Endothelial cell (in vitro differentiated cells): ENCODE measurements at places on chromosomes 16 and 17.

DNA sequence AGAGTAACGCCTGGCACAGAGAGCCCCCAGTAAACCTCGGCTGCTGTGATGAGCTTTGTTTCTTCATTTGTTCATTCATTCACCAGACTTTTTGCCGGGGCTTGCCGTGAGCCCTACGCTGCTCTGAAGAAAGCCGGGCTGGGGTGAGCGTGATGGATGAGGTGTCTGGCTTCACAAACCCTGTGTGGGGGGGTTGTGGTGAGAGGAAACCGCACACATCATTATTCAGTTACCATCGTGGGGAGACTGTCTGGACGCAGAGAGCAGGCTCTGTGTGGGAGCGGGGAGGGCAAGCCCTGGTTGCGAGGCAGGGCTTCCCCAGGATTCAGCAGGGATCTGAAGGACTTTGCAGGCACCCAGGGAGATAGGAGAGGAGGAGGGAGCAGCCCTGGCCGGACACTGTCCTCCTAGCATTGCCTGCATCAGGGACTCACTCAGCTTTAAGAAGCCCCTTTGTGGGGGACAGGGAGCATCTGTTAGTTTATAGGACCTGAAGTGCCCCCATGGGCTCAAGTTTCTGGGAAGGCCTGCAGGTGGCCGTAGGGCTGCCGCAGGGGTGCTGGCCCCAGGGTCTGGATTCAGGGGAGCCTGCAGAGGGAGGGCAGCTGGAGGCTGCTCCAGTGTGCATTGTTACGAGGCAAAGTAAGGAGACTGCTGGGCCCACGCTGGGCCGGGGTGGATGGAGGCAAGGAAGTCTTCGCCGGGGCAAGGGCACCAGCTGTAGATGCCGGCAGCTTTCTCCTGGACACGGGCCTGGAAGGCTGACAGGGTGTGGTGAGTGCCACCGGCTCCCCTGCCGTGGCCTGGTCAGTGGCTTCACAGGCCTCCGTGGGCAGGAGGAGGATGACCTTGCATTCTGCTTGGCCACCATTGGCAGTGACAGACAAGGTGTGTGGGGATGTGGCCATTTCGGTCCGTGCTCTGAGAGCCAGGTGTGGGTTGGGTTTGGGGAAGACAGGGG, 334.5 kb downstream of the SEC14L1 start:
- H3K27ac ChIP-seq, result peak overlapping the region; percentile 48
- H3K27me3 ChIP-seq, result peaks cover 19% of the 10 kb centered on the region
- peak overlapping the region; percentile 11 for H3K4me3 ChIP-seq
- DNase-seq, result no peak
- peaks cover 96% of the 10 kb centered on the region for H3K4me1 ChIP-seq
- H3K36me3 ChIP-seq, result peaks cover 15% of the 10 kb centered on the region

GRCh38 chr17:49832840-49833599, 14.8 kb downstream of the TAC4 start:
- peak overlapping the region; percentile 17 for H3K4me3 ChIP-seq
- peak overlapping the region; percentile 97 for H3K27ac ChIP-seq
- peaks cover 11% of the 10 kb centered on the region for H3K27me3 ChIP-seq

DNA sequence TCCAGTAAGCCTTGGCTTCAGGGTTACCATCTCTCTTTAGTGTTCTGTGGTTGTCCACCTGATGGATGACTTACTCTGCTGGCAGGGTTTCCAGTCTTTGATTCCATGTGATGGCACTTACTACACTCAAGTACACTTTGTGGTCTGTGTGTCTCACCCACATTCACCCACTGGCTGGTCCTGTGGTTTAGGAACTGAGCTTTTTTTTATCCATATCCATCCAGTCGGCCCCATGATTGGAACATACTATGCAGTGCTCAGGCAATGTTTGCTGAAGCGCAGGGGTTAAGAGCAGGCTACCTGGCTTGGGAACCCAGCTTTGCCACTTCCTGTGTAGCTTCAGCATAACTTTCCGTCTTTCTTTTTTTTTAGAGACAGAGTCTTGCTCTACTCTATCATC, 2.8 kb upstream of the FUS start:
- H3K27me3 ChIP-seq, result peaks cover 15% of the 10 kb centered on the region
- H3K36me3 ChIP-seq, result peaks cover 9% of the 10 kb centered on the region
- no peak overlapping the region for H3K4me3 ChIP-seq

GRCh38 chr16:51762081-51762996, 611.3 kb upstream of the SALL1 start:
- peak; percentile 89 for DNase-seq
- H3K27me3 ChIP-seq, result no peaks in the 10 kb centered on the region
- peak overlapping the region; percentile 25 for H3K27ac ChIP-seq
- no peaks in the 10 kb centered on the region for H3K36me3 ChIP-seq
- H3K4me3 ChIP-seq, result no peak overlapping the region

DNA sequence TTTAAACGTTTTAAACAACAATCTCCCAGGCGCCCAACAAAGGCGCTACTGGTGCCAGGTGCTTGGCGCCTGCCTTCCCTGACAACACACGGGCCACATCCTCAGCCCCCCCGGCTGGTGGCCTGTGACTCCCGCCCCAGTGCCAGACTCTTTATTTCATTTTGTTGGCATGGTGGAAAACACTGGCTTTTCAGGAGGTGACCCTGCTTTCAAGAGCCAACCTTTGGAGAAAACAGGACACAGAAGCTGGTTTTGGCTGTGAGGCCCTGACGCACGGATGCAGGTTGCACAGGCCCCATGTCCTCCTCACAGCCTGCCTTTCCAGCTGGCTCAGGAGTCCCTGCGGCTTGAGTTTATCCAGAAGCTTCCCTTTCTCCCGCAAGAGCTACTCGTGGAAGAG, 100.0 kb downstream of the METRNL start:
- H3K36me3 ChIP-seq, result no peaks in the 10 kb centered on the region
- no peak overlapping the region for H3K27ac ChIP-seq
- no peak for DNase-seq
- no peaks in the 10 kb centered on the region for H3K4me1 ChIP-seq
- no peak overlapping the region for H3K4me3 ChIP-seq

- no peaks in the 10 kb centered on the region for H3K36me3 ChIP-seq
- peaks cover 40% of the 10 kb centered on the region for H3K4me1 ChIP-seq
- no peak for DNase-seq
- peak overlapping the region; percentile 89 for H3K27ac ChIP-seq
- peaks cover 2% of the 10 kb centered on the region for H3K27me3 ChIP-seq
These were observed 142.5 kb downstream of the PARN start for GRCh38 chr16:14487579-14487978.

- DNase-seq, result peak; percentile 44
- peak overlapping the region; percentile 96 for H3K4me3 ChIP-seq
- no peaks in the 10 kb centered on the region for H3K27me3 ChIP-seq
- peaks cover 31% of the 10 kb centered on the region for H3K4me1 ChIP-seq
- H3K36me3 ChIP-seq, result no peaks in the 10 kb centered on the region
- H3K27ac ChIP-seq, result peak overlapping the region; percentile 67
These were observed 677 bp downstream of the SNTB2 start for GRCh38 chr16:69187446-69188235.

GRCh38 chr16:82229800-82230619, 60.0 kb upstream of the MPHOSPH6 start:
- DNase-seq, result peak; percentile 88
- H3K4me3 ChIP-seq, result no peak overlapping the region
- peaks cover 3% of the 10 kb centered on the region for H3K4me1 ChIP-seq
- no peaks in the 10 kb centered on the region for H3K27me3 ChIP-seq
- H3K36me3 ChIP-seq, result no peaks in the 10 kb centered on the region
- H3K27ac ChIP-seq, result no peak overlapping the region

GRCh38 chr17:80695979-80696378, 151.3 kb downstream of the RPTOR start:
- H3K4me1 ChIP-seq, result peaks cover 51% of the 10 kb centered on the region
- H3K27me3 ChIP-seq, result peaks cover 4% of the 10 kb centered on the region
- H3K27ac ChIP-seq, result no peak overlapping the region

DNA sequence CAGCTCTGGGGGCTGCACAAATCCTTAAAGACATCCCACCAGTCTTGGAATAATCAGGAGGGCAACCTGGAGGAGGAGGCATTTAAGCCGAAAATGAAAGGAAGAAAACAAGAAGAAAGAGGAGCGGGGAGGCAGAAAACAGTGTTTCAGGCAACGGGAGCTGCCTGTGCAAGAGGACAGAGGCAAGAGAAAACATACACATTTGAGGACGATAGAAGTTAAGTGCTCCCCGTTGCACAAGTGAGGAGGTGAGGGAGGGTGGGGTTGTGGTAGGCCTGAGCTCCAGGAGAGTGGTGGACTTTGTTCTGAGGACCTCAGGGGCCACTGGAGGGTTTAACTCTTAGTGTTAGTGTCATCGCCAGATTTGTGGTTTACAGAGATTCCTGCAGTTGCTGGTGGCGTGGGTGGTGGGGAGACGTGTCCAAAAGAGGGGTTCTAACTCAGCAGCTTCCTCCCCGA, 27.6 kb upstream of the CIBAR2 start:
- H3K4me1 ChIP-seq, result peaks cover 46% of the 10 kb centered on the region
- H3K4me3 ChIP-seq, result no peak overlapping the region
- DNase-seq, result no peak

GRCh38 chr16:51155199-51155607, 4.1 kb upstream of the SALL1 start:
- peaks cover 34% of the 10 kb centered on the region for H3K4me1 ChIP-seq
- peak overlapping the region; percentile 50 for H3K4me3 ChIP-seq
- DNase-seq, result peak; percentile 15
- no peaks in the 10 kb centered on the region for H3K36me3 ChIP-seq
- no peak overlapping the region for H3K27ac ChIP-seq

DNA sequence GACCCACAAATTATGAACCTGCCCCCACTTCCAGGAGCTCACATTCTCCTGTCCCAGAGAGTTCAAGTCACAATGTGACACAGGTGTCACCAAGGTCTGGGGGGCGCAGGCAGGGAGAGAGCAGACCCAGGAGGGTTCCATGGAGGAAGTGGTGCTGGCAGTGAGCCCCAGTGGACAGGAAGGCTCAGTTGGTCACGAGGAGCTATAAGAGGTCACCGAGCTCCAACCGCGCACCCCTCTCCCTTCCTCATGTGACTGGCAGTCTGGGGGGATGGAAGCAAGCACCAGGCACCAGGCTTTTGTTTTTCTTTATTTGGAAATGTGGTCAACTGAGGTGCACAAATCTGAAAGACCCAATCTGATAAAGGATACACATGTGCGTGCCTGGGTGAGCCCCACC, 2.5 kb downstream of the ITGAD start:
- DNase-seq, result no peak
- no peaks in the 10 kb centered on the region for H3K4me1 ChIP-seq
- no peak overlapping the region for H3K27ac ChIP-seq
- peaks cover 2% of the 10 kb centered on the region for H3K27me3 ChIP-seq
- H3K4me3 ChIP-seq, result no peak overlapping the region

GRCh38 chr17:65627891-65628643, 66.6 kb upstream of the AXIN2 start:
- H3K4me3 ChIP-seq, result no peak overlapping the region
- H3K27ac ChIP-seq, result no peak overlapping the region
- peaks cover 3% of the 10 kb centered on the region for H3K27me3 ChIP-seq
- no peak for DNase-seq

DNA sequence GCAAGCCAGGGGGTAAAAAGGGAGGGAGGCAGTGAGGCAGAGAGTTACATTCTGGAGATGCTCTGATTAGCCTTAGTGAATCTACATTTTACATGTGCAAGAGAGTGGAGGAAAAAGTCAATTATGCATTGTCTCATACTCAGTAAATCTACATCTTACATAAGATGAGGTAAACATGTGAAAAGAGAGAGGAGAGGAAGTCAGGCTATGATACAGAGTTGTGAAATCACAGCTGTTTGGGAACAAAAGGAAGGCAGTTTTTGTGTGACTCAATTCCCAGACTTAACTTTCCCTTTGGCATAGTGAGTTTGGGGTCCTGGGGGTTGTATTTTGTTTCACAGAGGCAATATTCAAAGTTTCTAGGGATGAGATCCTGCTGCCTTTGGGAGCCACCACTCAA, 67.8 kb downstream of the GP2 start:
- peaks cover 10% of the 10 kb centered on the region for H3K4me1 ChIP-seq
- H3K27me3 ChIP-seq, result no peaks in the 10 kb centered on the region
- H3K27ac ChIP-seq, result no peak overlapping the region

- H3K27ac ChIP-seq, result no peak overlapping the region
- no peaks in the 10 kb centered on the region for H3K27me3 ChIP-seq
- no peaks in the 10 kb centered on the region for H3K36me3 ChIP-seq
- DNase-seq, result no peak
These were observed 249.2 kb downstream of the HAPSTR1 start for GRCh38 chr16:9340526-9341256.

DNA sequence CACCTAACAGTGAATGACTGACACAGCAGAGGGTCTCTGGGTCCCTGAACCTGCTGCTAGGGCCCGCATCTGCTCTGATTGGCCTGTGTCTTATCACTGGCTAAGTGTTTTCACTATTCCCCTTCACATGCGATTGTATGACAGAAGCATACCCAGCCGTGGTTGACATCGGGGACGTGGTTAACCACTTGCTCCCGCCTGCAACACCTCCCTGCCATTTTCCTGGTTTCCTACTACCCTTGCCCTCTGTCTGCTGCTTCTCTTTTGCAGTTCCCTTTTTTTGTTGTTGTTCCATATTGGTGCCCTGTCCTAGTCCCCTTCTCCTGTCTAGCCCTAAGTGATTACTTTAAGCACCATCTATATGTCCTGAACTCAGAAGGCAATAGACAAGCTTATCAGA, 177.0 kb downstream of the RGS9 start:
- H3K36me3 ChIP-seq, result no peaks in the 10 kb centered on the region
- H3K4me1 ChIP-seq, result peaks cover 6% of the 10 kb centered on the region

DNA sequence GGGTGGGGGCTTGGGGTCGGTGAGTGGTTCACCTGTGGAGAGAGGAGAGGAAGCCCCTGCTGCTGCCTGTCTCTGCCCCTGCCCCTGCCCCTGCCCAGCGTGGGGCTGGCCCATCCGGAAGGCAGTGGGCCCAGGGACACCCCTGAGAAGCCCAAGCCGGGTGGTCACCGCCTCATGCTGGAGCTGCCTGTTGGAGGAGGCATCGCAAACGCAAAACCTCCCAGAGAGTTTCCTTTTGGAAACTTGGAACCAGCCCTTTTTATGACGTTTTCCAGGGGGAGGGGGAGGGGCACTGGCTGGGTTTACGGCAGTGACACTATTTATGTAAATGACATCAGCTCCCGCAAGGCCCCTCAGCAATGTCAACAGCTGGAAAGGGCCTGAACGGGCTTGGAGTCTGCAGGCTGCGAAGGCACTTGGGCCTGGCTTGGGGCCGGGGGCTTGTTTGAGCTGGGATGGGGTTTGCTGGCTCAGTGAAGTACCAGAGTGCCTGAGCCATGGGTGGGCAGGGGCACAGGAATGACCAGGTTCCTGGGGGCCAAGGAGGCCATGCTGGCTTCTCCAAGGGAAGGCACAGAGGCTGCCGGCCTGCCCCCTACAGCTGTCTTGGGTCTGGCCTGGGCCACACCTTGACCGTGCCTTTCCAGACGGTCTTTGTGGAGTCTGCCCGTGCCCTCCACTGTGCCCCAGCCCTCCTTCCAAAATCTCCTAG, 219.5 kb downstream of the NTN1 start:
- H3K4me3 ChIP-seq, result no peak overlapping the region
- H3K27ac ChIP-seq, result no peak overlapping the region
- peaks cover 12% of the 10 kb centered on the region for H3K27me3 ChIP-seq
- peaks cover 11% of the 10 kb centered on the region for H3K4me1 ChIP-seq
- H3K36me3 ChIP-seq, result no peaks in the 10 kb centered on the region

DNA sequence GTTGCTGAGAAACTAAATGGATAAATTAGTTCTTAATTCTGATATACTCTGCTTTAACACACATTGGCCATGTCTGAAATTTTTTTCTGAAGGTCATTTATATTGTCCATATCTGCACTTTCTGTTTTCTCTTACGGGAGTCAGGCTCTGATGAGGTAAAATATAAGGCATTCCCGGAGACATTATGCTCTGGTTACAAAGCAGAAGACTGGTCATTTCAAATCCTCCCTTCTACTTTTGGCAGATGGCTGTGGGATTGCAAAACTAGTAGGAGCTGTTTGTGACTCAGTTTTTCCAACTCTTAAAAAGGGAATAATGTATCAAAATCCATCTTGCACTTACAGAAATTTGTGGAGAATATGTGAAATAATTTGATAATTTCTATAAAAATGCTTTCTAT, 92.2 kb upstream of the CPHXL start:
- no peaks in the 10 kb centered on the region for H3K4me1 ChIP-seq
- no peak overlapping the region for H3K4me3 ChIP-seq
- H3K27ac ChIP-seq, result no peak overlapping the region
- peaks cover 8% of the 10 kb centered on the region for H3K27me3 ChIP-seq
- peaks cover 7% of the 10 kb centered on the region for H3K36me3 ChIP-seq
- DNase-seq, result no peak
